Stimulated activated naive CD8-positive, alpha-beta T cell treated with anti-CD3 and anti-CD28 coated beads, Interleukin-15, amount 100 ng/mL, for 72 hours (primary cell): ENCODE measurements at places on chromosomes 11 and 22.

DNA sequence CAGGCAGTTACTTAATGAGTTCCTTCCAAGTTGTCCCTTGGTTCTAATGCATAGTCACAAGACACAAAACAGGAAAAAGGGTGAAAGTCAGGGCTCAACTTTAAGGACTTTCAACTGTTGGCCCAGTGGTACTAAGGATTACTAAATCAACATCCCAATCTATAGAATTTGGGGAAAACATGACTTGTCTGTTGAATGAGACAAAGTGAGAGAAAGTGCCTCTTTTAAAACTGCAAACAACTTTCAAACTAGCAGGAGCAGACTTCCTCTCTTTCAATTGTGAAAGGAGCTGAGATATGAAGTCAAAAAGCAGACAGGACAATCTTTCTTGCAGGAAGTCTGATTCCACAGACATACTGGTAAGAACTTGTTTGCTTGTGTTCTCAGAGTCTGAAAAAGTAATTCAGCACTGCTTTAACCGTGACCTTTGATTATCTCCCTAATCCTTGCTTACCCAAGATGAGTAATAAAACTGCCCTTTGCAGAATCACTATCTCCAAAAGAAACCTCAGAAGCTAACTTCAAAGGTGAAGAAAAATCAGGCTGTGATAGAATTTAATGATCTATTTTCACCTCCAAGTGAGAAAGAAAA is 960.7 kb upstream of the RAG2 start:
- DNase-seq: no peak

GRCh38 chr11:8745431-8746253 is 63.0 kb downstream of the RPL27A start:
- DNase-seq: no peak

- no peak for DNase-seq
Measured at GRCh38 chr11:125199915-125200314, 35.4 kb downstream of the PKNOX2 start.

DNA sequence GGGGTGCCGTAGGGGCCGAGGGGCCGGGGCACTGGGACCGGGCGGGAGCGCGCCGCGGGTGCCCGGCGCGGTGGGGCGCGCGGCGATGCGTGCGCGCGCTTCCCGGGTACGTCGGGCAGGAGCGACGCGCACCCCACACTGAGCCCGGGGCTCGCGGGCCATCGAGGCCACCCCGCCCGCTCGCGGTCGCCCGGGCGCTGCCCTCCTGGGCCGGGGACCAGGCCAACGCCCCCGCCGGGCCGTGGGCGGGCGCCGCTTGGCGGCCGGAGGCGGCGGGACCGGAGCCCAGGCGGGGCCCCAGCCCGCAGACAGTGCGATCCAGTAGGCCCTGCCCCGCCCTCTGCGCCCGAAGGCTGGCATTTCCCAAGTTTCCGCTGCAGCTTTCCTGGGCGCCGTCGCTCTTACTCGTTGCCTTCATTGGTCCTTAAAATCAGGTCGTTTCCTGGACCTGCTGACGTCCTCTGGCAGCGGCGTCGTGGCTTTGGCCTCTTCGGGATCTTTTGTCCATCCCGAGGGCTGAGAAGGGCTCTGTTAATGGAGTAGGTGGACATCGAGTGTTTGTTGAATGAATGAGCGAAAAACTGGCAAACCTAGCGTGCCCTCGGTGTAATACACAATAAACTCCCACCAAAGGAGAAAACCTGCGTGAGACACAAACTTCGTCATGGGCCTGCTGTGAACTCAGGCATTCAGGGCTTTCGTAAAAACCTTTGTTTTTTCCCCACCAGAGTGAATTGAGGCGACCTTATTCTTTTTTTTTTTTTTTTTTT is 638 bp downstream of the PARVA start:
- DNase-seq: no peak

GRCh38 chr11:108197351-108197750 is 25.1 kb downstream of the NPAT start:
- DNase-seq: no peak

DNA sequence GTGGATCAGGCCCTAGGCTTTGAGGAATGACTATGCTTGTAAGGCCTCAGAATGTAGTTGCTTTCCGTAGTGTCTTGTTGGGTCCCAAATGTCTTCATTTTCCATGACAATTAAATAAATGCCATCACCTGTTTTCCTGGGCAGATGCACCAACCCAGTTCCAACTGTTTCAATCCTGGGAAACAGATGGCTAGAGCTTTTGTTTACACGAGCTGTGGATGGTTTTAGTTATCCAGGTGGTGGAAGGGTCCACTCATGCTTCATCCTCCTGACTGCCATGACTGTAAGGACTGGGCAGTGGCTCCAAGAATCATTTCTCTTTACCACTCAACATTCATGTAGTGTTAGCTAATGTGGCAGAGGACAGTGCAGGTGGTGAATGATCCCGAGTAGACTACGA is 8.6 kb downstream of the RCN1 start:
- no peak for DNase-seq

DNA sequence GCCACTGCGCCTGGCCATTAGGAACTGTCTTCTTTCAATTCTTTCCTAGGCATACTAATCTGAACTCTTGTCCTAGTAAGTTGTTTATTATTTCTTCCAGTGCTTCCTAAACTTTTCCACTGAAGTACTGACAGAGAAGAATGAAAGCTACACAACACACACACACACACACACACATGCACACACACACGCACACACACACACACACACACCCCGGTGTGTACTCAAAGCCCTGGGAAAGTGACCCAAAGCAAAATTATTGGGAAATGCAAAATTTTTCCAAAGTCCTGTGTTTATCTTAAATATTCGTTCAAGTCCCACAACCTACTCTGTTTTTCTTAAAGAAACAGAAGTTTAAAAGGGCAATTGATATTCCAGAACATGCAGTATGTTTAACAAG is 19.4 kb upstream of the SIK2 start:
- no peak for DNase-seq

- no peak for DNase-seq
Measured at GRCh38 chr11:22749536-22749935, 80.1 kb downstream of the SVIP start.

DNA sequence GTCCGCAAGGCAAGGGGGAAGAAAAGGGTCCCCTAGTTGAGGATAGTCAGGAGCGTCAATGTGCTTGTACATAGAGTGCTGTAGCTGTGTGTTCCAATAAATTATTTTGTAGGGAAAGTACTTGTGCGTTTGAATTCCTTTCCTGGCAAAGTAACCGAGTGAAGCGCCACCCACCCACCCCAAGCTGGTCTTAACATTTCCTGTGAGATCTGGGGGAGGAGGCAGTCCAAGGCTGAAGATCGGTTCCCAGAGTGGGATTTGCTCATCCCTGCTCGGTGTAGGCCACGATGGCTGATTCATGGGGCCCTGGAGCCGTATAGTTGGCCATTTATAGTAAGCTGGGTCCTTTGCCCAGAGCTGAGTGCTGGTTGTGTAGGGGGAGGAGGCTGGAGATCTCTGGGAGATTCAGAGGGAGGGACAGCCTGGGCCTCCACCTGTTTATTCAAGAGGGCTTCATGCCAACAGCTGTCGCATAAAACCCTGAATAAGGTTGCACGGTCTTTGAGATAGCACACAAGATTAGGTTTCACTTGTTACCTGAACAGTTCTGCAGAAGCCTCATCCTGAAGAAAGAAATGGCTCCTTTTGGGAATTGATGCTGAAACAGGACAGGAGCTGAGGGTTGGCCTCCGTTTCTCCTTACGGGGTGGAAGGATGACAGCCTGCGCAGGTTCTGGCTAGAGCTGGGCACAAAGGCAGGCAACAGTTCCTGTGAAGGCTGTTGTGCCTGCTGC is 2.4 kb downstream of the ATF4 start:
- DNase-seq: no peak

DNA sequence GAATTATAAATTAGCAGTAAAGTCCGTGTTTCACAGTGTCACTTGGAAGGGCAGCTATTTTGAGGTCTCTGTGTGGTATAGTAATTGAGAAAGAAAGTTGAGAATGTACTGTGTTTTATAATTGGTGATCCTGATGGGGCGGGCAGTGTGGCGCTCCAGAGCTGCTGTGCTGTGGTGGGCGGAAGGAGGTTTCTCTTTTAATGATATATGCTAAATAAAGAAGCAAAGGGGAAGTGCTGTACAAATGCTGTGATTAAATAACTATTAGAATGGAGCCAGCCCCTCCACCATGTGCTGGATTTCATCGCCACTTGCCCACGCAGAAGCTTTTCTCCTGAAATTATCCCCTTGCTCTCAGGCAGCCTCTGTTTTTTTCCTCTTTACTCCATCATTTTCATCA is 24.6 kb downstream of the ATXN10 start:
- DNase-seq: no peak

DNA sequence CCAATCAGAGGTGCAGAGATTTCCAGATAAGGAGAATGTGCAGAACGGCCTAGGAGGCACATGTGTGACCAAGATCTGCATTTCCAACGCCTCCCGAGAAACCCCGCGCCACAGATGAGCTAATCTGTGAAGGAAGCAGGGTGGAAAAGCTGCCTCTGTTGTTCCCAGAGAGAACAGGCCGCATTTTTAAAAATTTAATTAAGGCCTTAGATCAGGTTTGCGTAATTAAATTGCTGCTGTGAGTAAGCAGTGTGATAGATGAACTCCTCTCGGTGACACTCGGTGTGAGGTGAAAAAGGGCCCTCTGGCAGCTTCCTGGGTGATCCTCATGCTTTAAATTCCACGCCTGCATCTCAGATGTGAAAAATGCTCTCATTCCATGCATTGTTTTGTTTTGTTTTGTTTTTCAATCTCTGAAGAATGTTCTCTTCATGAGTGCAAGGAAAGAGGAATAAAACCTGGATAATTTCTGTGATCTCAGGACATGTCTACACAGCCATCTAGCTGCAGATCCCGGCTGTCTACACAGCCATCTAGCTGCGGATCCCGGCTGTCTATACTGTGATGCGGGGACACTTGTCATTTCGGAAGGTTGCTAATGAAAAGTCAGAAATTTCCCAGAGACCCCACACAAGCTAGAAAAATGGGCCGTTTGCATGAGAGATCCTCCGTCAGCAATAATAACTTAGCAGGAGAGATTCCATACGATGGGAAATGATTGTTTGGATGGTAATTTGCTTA is 1398.9 kb downstream of the BRD1 start:
- DNase-seq: no peak

DNA sequence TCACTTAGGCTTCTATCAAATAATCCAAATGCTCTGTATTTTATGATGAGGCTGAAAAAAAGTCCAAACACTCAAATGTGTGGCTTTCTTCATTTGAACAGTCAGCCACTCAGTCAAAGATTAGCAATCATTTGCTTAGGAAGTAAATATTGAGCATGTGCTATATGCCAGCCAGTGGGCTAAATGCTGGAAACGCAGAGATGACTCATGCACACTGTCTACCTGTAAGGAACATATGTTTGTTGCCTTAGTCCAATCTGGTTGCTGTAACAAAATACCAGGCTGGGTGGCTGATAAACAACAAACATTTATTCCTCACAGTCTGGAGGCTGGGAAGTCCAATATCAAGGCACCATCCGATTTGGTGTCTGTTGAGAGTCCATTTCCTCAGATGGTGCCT is 617.3 kb downstream of the NTM start:
- DNase-seq: no peak

- DNase-seq: no peak
Measured at GRCh38 chr11:34599406-34599945, 21.4 kb upstream of the EHF start.

DNA sequence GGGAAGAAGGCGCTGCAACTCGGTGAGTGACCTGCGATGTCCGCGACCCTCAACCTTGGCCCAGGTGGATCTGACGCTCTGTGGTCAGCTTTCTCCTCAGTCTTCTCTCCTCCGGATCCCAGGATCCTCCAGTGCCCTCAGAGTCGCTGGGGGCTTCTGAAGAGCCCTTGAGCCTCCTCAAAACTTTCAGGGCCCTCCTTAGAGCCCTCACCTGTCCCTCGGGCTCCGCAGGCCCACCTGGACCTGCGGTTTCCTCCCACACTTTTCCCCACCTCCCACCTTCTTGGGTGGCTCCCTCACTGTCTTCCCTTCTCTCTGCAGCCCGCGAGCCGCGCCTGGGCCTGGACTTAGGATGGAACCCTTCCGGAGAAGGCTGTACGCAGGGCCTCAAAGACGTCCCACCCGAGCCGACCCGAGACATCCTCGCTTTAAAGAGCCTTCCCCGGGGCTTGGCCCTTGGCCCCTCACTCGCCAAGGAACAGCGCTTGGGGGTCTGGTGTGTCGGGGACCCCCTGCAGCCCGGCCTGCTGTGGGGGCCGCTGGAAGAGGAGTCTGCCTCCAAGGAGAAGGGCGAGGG is 335 bp downstream of the ZNF408 start:
- no peak for DNase-seq

DNA sequence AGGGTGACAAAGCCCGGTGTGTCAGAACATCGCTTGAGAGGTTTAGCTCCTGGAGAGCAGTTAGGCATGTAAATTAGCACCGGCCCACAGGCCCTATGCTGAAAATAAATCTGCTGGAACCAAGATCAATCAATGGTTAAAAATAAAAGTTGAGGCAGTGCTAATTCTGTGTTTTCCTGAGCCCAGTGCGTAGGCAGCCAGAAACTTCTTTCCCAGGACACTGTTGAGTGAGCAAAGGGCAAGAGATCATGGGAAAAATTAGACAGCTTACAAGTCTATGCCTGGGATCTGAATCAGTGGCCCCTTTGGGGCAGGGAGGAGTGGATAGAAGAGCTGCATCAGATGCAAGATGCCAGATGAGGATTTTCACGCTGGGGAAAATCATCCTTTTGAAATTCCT is 539.2 kb downstream of the BUD13 start:
- DNase-seq: no peak

- no peak for DNase-seq
Measured at GRCh38 chr22:17858033-17858432, 83.8 kb upstream of the BID start.

- DNase-seq: no peak
Measured at GRCh38 chr22:20970939-20971657, 4.0 kb downstream of the AIFM3 start.

GRCh38 chr11:130772266-130773227 is 143.7 kb downstream of the SNX19 start:
- DNase-seq: no peak

GRCh38 chr11:30478923-30479322 is 107.2 kb downstream of the MPPED2 start:
- no peak for DNase-seq

DNA sequence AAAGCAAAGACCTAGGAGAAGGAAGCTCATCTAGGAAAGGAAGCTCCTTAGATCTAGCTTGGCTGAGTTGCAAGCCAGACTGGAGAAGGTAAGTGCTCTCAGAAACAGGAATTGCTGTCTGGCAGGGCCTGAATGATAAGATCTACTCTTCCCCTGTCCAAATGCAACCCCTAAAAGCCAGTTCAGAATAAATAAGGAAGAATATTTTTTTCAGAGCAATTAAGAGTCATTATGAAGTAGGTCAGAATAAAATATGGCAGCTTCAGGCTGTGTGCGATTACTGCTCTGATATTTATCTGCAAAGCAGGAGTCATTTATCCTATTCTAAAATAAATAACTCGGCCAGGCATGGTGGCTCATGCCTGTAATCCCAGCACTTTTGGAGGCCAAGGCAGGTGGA is 82.1 kb downstream of the PIWIL4 start:
- DNase-seq: no peak

- no peak for DNase-seq
Measured at GRCh38 chr11:69552951-69553350, 71.5 kb downstream of the LINC01488 start.

- no peak for DNase-seq
Measured at GRCh38 chr11:113991718-113992458, 17.0 kb downstream of the HTR3A start.
